ENCODE measurements at places on chromosomes 3 and 15. TPM values are rescaled to one million over a fixed set of nuclear protein-coding genes. Genes with fewer than 3 reads are reported as not detected.

GRCh38 chr3:53384465-53385423 is 37.4 kb upstream of the DCP1A start:
- no peak for DNase-seq

- DNase-seq: peak; percentile 43
These were observed 1.0 kb downstream of the LRRC3B start for GRCh38 chr3:26623419-26624208.

DNA sequence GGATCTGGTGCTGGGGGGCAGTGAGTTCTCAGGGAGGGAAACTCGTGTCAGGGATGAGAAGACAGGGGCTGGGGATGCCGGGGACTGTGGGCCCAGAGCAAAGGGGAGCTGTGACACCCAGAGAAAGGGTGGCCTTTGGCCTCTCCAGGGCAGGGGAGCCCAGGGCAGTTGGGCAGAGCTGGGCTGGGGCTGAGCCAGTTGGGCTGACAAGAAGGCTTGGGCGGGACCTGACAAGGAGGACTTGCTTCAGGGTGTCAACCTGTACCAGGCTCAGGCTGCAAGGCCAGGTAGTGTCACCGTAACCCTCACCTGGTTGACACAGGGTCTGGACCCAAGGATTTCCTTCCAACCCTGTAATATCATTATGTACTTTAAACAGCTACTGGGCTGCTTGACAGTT is 13.2 kb upstream of the ANPEP start:
- no peak for DNase-seq

DNA sequence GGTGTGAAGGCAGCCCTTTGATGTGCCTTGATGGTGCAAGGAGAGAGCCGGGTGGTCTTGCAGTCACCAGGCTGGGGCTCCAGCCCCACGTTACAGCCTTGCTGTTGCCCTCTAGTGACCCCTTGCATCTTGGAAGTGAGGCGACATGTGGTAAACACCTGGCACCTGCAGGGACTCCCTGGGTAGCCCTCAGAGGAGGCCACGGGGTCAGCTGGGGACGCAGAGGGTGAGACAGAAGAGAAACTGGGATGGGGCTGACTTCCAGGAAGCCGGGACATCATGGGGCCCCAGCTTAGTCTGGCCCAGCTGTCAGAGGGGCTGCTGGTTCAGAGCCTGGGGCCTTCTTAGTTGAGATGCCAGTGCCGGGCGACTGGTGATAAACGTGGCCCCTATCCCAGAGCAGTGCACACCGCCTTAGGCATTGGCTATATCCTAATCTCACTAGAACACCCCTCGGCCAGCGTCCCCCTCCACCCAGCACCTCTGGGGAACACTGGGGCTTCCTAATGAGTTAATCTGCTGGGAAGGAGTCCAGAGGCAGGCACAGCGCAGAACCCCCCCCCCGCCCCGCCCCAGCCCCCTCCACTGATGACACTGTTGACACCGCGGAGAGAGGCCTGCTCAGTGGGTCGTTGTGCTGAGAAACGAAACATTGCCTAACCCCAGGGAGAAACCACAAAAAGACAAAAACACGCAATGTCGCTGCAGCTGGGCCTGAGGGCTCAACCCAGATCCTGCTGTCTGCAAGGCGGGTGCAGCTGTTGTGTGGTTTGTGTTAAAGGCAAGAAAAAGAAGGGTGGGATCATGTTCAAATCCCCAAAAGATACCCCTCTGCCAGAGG is 60.5 kb upstream of the KLF13 start:
- peak; percentile 88 for DNase-seq

DNA sequence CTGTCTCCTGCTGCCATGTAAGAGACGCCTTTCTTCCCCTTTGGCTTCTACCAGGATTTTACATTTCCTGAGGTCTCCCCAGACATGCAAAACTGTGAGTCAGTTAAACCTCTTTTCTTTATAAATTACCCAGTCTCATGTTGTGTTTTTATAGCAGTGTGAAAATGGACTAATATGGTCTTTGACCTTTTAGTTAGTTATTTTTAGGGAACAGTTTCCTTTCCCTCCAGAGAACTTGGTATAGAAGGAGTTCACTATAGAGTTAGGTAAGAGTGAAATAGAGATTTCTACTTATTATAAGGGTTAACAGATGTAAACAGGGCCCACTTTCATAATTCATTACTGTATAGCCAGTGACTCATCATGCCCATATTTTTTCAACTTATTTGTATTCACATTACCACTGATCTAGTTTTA is 170.9 kb downstream of the UNC13C start:
- DNase-seq: no peak

DNA sequence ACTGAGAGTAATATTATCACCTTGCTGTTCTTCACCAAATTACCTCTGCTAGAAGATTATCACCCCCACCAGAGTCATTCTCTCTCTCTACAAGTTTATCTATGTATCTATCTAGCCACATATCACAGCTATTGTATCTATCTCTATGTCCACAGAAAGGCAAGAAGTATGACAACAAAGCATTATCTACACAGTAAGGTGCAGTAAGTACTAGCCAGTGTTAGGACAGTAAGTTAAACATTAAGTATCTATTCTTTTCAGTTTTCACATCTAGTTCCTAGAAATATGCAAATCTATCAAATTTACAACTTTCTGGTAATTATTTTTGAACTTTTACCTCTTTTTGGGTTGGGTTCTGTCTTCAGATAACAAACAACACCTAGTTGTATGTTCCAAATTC is 26.5 kb upstream of the XXYLT1 start:
- no peak for DNase-seq

NME9 gene
- total RNA-seq: 0.72 TPM

DCUN1D1 gene
- total RNA-seq: 45.7 TPM

Measured in tongue (tissue), 3 donors.